Uterine smooth muscle cell (primary cell): ENCODE measurements at places on chromosomes 5 and 9. TPM values are rescaled to one million over a fixed set of nuclear protein-coding genes. Genes with fewer than 3 reads are reported as not detected.

ZDHHC21 gene
- total RNA-seq: 12.4 and 14.5 TPM in 2 replicates

PCDHB1 gene
- total RNA-seq: not detected in 2 replicates

GRIN3A gene
- total RNA-seq: not detected in 2 replicates

SH3RF2 gene
- total RNA-seq: 0.77 and 1.2 TPM in 2 replicates

LMNB1 gene
- total RNA-seq: 28.0 and 101 TPM in 2 replicates
